ENCODE measurements at places on chromosomes 1 and 21.

DNA sequence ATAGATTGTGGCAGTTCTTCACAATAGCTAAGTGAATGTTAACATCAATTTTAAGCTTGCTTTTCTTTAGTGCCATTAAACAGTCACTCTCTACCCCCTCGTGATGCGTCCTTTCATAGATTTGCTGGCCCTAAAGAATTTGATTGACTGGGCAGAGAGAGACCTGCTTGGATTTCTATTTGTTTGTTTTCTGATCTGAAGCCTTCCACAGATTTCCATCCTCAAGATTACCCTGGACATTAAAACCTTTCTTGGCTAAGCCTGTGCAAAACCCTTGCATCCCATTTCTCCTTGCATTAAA is 17.8 kb downstream of the C1orf21 start:
- DNase-seq: no peak

DNA sequence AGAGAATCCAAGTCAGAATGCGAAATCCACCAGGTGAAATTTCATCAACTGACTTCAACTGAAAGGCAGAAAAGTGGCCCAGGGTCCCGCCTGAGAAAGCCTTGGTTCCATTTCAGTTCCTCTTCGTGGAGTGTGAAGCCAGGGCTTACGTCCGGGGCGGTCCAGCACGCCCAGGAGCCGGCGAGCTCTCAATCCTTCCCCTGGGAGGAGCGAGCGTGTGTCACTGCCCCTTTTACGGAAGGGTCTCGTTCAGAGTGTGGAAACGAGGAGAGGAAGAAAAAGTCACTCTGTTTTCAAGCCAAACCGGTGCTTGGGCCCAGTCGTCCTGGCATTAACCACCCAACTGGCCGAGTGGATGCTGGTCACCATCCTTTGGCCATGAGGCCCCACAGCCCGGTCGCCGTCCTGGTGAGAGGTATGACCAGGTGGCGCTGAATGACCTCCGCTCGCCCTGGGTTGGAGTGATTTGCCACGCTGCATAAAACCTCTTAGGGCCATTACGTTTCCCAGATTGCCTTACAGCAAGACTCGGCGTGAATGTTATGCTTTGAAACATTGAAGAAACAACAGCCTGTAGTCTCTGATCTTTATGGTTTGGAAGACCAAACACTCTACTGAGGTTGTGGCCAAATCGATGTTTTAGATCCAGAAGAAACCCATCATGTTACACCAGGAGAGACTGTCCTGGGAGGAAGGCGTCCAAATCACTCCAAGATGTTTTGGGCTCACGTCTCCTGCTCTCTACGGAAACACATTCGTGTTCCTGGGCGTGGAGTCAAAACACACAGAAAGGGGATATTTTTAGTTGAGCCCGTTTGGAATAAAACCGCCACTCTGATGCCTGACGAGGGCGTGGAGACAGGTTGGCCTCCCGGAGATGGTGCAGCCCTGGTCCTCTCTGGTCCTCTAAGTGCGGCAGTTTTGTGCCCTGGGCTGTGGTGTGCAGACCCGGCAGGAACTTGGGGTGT is 93.6 kb upstream of the ACTRT2 start:
- DNase-seq: no peak

DNA sequence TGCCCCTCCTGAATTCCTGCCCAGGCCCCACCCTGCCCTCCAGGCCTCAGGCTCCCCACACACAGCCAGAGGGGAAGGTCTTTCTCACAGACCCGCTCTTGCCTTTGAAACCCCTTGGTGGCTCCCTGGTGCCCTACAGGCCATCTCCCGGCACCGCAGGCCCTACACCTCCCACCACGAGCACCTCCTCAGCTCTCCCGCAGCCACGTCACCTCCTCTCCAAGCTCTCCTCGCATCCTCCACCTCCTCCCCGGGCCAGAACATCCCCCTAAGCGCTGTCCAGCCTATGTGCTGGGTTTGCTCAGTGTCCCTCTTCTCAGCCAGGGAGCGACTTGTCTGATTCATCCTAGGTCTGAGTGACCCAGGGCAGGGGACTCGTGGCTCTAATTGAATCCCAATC is 66.4 kb downstream of the DMRTB1 start:
- DNase-seq: no peak

DNA sequence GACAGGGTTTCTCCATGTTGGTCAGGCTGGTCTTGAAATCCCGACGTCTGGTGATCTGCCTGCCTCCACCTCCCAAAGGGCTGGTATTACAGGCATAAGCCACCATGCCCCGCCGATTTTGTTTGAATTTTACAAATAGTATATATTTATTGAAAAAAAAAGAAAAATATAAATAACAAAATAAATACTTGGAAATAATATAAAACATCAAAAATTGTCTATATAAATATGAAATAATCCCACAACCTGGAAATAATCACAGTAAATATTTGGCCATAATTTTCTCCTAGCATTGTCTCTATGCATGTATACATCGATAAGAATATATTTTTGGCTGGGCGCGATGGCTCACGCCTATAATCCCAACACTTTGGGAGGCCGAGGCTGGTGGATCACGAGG is 2.7 kb upstream of the PLOD1 start:
- no peak for DNase-seq

GRCh38 chr1:98399218-98399617 is 262.3 kb upstream of the SNX7 start:
- no peak for DNase-seq

All from DND-41 (cell line).